ENCODE measurements at places on chromosomes 4 and X.

- DNase-seq: no peak
These were observed 103.5 kb downstream of the IRF2 start for GRCh38 chr4:184370711-184371389.

DNA sequence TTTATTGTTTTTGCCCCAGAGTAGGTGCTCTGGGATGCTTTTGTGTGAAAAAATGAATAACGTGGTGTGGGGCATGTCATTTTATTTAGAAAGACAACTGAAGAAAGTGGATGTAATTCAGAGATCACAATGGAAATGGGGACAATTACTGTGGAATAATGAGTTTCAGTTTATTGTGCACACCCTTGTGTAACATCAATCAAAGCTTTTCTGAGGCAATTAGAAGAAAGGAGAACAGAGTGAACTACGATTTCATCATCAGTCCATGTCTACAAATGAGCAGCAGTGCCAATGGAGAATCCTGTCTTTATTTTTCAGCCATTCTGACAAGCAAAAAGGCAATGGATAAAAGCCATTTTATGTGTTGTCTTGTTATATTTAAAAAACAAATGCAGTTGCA lies 339.2 kb downstream of the TMA16 start:
- no peak for DNase-seq

DNA sequence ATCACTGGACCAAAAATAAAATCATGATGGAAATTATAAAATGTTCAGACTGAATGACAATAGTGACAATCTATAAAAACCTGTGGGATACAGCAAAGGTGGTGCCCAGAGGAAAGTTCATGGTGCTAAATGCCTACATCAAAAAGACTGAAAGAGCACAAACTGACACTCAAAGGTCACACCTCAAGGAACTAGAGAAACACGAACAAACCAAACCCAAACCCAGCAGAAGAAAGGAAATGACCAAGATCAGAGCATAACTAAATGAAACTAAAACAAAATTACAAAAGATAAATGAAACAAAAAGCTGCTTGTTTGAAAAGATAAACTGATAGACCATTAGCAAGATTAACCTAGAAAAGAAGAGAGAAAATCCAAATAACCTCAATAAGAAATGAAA lies 78.7 kb downstream of the ANAPC10 start:
- DNase-seq: no peak

DNA sequence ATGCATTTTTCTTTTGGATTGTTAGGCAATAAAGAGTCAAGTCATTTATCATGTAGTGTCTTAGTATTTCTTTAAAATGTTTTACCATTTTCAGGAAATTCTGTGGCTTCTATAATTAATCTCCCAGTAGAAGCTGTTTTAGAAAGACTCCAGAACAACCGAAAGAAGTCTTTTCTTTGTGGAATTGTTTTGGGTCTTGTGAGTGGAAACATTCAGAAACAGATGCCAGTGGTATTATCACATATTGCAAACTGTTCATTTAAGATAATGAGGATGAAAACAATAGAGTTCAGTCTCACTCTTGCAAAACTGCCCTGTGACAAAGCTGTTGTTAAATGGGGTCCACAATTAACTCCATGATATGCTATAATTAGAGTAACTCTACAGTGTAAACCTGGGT lies 211.2 kb upstream of the KIT start:
- no peak for DNase-seq

DNA sequence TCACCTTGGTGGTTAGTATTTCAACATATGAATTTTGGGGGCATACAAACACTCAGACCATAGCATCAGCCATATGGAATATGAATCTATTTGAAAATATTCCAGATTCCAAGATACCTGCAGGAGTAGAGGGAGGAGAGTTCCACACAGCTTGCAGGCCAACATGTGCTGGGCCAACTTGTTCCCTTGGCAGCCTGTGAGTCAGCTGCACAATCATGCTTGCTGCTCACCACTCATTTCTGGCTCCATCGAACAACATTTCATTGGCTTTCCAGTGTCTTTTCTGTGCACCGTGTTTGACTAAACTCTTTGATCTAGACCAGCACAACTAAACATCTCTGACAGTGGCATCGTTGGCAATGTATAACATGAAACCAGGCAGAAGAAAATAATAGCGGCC lies 282.5 kb upstream of the RASGEF1B start:
- no peak for DNase-seq

GRCh38 chr4:80362578-80363181 lies 27.1 kb downstream of the CFAP299 start:
- DNase-seq: no peak

DNA sequence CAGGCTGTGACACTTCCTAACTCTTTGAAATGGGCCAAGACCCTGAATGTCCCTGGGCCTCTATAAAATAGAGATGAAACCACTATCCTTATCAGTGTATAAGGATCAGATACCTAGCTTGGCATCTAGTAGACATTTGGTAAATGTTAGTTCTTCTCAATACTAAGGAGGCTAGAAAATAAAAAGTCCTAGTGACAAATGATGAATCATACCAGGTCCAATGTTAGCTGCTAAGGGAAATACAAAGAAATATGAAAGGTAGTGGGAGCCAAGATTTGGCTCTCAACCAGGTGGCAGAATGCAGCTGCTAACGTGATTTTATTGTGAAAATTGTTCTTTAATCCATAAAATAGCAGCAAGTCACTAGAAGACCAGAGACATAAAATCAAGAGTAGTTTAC lies 19.8 kb upstream of the PPARGC1A start:
- no peak for DNase-seq

DNA sequence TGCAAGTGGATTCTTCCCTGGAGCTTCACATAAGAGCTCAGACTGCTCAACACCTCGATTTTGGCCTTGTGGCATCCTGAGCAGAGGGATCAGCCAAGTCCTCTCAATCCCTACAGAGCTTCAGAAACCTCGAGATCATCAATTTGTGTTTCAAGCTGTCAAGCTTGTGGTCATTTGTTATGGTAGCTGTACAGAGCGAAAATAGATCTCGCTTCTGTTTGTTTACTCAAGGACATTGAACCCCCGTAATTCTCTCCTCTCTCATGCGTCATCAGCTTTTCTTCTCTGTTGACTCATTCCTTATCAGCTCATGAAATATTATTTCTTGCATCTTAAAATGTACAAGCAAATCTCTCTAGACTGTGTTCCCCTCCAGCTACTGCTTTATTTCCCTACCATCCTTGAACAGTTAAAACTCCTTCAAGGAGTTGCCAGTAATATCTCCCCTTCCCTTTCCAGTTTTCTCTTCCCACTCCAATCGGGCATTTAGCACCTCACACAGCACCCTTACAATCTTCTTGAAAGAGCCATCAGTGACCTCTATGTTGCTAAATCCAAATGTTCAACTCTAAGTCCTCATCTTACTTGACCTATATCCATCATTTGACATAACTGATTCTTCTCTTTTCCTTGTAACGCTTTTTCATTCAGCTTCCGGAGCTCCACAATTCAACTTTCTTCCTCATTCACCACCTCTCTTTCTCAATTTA lies 106.2 kb upstream of the FAT1 start:
- DNase-seq: no peak

DNA sequence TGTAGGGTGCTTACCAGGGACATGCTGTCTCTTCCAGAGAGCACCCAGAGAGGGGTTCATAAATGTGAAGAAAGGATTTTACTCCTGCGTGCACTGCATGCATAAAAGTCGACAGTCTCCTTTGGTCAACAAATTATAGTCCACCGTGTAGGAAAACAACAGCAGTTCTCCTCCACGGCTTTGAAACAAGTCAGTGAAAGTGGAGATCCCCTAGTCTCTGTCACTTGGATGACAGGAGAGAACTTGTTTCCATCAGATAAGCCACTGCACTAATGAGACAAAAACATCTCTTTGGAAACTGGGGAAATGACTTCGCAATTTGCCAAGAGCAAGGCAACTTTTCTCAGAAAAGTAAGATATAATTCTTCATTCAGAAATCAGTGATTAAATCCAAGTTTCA lies 9.7 kb downstream of the UNC5C start:
- DNase-seq: no peak

DNA sequence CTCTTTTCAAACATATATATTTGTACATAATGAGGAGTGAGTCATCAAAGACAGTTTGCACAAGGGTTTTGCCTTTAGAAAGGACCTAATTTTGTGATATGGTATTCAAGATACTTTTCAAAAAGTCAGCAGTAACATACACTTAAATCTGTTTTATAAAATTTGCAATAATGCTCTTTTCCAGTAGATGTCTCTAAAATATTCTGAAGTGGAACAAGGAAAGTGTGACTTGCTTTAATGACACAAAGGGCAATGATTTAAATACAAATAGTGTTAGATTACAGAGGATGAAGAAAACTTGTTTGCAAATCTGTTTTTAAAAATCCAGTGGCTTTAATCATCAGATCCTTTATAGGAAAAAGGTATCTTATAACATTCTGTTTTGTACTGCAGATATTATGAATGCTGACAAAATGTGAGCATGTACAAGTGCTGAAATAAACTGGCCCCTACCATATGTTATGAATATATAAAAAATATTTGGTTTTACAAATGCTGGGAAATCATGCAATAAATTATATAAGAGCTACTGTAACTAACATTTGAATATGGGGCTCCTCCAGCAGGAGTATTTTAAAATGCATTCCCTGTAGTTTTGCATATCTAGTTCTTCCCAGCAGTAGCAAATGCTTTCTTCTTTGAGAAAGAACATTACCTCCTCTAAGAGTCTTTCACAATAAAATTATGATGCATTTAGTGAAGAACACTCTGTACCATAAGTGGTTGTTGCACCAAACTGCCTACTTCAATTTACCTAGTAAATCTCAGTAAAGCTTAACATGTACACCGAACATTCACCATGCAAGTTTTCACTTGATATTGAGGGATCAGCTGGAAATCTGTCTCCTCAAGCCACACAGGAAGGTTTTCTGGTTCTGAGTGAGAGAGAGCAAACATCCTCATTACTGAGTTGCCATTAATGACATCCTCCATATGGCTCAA lies 20.2 kb downstream of the MMRN1 start:
- DNase-seq: no peak

DNA sequence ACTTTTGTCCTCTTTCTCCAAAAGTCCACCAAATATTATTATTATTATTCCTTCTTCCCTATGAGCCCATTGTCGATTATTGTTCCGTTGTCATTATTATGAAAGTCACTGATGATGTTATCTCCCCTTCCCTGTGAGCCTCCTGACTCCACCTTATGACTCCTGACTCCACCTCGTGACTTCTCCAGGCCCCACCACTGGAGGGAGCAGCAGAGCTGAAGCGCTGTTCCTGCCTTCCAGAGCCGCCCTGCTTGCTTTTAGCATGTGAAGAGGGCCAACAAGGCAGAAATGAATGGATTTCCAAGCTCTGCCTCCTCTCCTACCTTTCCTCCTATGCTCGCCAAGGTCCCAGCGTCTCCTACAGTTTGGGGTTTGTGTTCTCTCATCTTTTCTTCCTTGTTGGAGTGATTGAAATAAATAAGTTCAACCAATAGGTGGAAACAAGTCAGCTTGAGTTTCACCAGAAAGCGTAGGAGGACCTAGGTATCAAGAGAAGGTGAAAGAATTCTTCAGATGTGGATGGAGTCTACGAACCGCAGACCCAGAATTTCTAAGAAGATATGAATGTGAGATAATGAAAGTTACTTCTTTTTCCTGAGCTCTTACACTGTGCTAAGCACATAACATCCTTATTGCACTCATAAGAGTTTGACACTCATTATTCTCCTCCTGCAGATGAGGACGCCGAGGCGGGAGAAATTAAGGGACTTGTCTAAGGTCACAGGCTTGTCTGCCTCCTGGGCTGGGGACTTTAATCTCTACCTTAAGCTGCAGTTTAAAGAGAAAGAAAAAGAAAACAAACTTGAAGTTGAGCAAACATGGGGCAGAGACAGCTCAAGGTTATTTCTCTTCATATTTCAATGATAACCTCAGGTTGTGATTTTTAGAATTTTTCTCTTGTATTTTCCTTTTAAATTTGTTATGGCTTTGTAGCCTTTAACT lies 26.1 kb downstream of the IGSF1 start:
- no peak for DNase-seq

GRCh38 chr4:150518559-150518958 lies 63.4 kb upstream of the MAB21L2 start:
- DNase-seq: no peak

- DNase-seq: no peak
These were observed 31.3 kb downstream of the SUPT20HL2 start for GRCh38 chrX:24282381-24283126.

DNA sequence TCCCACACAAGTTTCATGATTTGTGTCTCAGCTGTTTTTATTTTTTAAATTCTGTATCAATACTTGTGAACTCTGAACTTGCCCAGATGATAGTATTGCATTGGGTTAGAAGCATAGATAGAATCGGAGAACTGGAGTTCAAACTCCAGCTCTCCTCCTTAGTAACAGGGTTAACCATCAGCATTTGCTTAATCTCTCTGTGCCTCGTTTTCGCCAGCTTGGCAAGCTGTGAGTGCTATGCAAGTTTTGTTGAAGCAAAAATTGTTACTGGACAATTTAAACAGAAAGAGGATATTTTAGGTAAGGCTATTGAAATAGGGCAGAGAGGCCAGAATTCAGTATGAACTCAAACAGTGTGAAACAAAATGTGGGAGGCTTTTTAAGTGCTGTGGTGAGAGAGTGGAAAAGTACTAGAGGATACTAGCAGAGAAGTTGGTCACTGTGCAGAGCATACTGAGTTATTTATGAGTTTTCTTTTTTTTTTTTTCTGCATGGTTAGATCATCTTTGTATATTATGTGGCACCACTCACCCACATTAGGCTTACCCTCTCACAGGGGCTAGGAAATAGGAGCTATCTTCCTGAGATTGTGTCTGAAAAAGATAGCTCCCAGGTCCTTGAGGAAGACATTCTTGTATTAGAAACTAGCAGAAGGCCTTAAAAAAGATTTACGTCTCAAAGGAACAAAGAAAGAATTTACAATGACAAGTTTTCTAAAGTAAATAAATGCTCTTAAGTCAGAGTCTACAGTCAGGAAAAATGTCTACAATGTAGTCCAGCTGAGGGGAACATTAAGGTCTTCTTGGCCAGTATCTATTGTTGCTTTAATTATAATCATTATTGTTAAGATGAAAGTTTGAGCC lies 1126.6 kb downstream of the FAT4 start:
- DNase-seq: no peak

DNA sequence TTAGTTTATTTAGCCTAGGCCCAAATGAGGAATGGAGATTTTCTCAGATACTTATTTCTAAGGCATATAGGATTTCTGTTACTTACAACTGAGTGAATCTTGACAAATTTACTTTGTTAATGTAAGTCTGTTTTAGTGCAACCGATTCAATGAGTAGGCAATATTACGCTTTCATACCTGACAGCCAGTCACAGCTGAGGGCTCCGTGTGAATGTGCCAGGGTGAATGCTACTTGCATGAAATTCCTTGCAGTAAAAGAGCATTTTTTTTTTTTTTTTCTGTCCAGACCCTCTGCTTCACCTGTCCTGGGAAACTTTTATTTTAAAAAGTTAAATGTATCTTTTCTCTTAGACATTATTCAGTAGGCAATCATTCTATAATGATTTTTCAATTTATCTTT lies 1100.0 kb downstream of the FAT4 start:
- no peak for DNase-seq

All from GM06990 (cell line).